Gastroesophageal sphincter (tissue), 4 donors: ENCODE measurements at places on chromosomes 1 and 21.

GRCh38 chr1:21258331-21259134 lies 31.7 kb downstream of the ECE1 start:
- ATAC-seq, result no peak

DNA sequence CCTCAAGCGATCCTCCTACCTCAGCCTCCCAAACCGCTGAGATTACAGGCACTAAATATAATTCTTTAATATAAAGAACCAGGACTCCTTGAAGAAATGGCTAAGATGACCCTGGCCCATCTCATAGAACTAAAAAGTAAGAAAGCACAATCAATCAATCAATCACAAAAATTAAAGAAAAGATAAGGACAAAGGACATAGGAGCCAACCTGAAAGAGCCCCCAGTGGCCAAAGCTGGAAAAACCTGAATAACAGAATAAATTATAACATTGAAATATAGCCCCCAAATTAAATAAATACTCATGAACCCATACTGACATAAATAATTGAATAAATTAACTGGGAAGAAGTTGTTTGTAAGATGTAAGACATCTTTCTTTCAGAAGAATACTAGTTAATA lies 8.9 kb downstream of the NUP210L start:
- no peak for ATAC-seq

GRCh38 chr1:100799954-100800612 lies 80.5 kb downstream of the VCAM1 start:
- no peak for ATAC-seq

DNA sequence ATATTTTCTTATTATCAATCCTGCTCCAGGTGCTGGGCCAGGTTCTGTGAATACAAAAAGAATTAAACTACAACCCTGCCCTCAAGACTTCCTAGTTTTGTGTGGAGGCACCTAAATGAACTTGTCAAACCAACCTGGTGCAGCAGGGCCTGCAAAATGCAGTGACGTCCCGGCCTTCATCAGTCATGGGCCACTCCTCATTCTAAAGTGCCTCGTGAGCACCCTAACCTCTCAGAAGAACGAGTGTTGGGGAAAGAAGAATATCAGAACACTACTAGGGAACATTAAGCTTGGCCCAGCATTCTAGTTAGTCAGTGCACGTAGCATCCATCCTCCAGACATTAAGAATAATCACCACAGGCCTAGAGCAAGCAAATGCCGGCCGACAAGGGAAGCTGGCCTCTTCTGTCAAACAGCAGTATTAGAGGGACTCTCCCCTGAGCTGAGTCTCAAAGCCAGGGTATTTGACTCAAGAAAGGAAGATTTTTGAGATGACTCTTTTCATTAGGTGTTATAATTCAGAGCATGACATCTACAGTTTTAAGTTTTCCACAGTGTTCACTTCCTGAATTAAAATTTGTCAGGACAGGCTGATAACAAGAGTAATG lies 137.9 kb downstream of the SLC45A1 start:
- ATAC-seq, result peak; percentile 40

DNA sequence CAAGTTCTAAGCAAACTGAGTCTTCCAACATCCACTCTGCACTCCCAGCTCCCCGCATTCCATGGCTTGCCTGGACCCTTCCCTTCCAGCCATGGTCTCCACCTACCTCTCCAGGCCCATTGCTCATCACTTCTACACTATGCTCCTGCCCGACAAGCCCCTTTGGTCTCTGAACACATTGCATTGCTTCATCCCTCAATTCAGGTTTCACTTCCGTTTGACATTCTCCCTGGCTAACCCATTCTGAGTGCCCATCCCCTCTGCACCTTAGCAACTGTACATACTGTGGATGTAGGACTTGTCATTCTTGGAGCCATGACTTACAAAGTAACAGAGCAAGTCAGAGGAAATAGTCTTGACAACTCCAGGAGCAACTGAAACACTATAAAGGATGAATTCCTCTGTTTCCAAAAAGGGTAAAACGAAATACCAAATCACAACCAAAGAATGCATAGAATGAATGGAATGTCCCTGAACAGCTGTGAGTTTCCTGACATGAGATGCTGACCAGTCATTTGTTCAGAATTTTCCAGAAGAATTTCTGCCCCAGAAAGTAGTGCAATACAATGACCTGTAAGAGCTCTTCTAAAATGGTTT lies 66.7 kb downstream of the KCNJ6 start:
- ATAC-seq, result no peak

DNA sequence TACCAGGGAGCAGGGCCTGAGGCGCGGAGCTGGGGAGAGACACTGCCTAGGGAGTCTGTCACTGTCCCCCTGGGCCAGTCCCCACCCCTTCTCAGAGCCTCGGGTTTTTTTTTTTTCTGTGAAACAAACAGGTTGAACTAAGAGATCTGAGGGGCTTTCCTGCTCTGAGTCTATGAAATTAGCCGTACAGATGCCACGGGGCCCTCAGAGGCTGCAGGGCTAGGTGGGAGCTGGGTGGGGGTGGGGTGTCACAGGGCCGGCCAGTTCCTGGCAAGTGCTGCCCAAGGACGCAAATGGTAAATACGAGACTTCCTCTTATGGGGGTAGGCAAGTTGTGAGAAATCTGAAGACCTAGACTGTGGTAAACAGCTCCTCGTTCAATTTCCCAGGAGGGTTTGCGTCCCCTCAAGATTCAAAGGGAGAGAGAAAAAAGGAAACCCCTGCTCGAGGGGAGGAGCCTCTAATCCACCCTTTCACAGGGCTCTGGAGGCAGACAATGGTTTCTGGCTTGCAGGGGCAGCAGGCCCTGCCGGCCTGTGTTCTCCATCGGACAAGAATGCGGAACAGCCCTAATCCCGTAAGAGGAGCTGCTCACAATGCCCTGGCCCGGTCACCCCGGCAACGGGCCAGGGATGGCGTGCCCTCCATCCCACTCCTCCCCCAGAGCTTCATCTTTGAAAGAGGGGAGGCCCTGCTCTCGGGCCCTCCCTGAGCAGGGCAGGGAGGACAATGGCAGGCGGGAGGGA lies 7.8 kb downstream of the NUAK2 start:
- ATAC-seq, result peak; percentile 65

GRCh38 chr1:1826356-1827088 lies 48.3 kb upstream of the NADK start:
- ATAC-seq, result no peak

DNA sequence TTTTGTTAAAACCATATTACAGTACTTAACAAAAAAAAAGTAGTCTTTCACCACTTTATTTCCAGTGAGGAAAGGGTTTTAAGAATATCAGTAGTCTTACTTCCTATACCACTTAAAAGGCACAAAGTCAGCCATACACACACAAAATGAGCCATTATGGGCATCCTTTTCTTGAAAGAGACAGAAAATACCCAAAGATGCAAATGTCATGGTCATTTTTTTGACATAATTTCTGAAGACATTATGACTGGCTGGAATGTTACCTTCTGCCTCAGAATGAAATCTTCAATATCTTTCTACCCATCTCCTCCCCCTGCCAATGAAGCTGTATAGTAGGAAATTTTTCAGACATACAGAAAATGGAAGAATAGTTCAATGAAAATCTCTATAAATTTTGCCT lies 237.7 kb downstream of the SLC45A1 start:
- ATAC-seq, result no peak

DNA sequence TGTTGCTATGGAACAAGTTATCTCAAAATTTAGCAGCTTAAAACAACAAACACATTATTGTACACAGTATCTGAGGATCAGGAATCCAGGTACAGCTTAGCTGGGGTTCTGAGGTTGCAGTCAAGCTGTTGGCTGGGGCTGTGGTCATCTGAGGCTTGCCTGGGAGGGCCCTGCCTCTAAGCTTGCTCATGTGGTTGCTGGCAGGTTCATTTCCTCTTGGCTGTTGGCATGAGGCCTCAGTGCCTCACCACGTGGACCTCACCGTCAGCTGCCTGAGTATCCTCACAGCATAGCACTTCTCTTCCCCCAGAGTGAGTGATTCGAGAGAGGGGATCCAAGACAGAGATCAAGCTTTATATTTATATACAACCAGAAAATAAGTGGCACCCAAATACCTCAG lies 18.6 kb downstream of the NTPCR start:
- ATAC-seq, result peak; percentile 51

- no peak for ATAC-seq
Observed at GRCh38 chr1:151510614-151510956, 602 bp upstream of the CGN start.

DNA sequence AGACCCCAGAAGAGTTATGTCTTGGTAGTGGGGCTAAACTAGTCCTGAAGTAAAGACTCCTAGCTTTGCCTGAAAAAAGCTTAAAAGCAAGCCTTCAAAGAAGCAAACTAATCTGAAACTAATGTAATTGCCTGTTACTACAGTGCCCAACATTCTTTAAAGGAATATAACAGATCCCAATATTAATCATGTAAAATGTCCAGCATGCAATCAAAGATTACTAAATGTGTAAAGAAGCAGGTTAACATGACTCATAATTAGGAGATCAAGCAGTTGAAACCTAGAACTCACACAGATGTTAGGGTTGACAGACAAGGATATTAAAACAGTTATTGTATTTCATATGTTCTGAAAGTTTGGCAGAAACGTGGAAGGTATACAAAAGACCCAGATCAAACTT lies 17.8 kb downstream of the DYRK1A start:
- ATAC-seq, result no peak

DNA sequence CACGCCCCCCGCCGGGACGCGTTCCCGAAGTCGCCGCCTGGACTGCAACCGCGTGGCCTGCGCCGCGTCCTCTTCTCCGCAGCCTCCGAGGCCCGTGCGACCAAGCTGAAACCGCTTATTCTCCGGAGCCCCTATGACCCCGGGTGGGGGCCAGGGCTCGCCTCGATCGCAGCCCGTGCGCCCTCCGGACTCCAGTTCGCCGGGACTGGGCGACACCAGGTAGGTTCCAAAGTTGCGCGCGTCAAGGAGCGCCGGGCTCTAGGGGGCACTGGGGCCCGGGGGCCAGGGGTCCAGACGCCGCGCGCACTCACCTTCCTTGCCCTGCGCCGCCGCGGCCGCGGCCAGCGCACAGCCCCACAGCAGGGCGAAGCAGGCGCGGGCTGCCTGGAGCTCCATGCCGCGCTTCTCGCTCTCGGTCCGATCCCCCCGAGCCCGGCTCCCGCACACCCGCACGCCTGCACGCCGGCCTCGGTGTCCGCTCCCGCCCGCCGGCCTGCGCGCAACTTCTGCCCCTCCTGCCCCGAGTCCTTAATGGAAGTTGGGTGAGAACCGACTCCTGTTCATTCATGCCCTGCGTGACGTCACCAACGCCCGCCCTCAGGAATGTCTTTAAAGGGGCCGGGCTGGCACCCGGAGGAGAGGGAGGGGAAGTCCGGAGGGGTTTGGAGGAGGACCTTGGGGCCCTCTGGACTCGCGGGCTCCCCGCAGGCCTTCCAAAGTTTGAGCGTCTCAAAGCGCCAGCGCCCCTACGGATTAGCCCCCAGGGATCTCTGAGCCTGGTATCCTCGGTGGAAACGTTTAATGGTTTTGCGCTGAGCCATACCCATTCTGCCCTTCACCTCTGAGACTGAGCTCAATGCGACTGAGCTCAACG lies at the start of gene EPHA2:
TSS of gene EPHA2 (minus strand) at position 533 of the 874 bp plus-strand sequence. CDS start at position 396, 137 bp downstream.
- peak; percentile 81 for ATAC-seq

DNA sequence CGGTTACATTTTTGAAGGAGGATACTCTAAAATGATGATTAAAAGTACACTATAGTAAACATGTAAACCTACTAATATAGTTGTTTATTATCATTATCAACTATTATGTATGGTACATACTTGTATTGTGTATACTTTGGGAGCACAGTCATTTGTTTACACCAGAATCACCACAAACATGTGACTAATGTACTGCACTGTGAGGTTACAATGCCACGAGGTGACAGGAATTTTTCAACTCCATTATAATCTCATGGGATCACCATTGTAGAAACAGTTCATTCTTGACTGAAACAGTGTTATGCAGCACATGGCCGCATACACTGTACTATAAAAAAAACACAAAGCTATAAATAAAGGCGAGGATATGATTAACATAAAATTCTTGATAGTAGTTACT lies 44.3 kb downstream of the GPATCH2 start:
- ATAC-seq, result no peak

DNA sequence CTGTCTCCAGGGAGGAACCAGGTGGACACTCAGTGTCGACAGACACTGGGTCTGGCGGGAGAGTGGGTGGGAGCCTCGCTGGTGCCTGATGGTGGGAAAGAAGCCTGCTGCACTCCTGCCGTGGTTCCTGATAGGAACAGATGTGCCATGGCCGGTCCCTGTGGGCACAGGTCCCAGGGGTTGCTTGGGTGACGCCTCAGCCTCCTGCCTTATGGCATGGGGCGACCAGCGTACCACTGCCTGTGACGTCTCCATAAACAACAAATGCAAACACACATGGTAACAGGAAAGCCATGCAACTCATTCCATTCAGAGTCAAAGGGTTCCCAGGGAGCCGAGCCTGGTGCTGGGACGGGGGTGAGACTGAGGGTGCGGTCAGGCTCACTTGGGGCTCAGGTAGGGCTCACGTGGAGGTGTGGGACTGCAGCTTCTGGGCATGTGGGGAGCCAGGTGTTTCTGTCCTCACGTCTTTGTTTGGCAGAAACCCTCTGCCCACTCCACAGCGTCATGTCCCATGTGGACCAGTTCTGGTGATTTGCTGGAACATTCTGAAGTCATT lies 34.8 kb downstream of the SNAP47 start:
- no peak for ATAC-seq

GRCh38 chr1:64871256-64871655 lies 95.1 kb downstream of the JAK1 start:
- ATAC-seq, result no peak

GRCh38 chr1:228978484-228979324 lies 243.4 kb downstream of the RHOU start:
- peak; percentile 74 for ATAC-seq

- no peak for ATAC-seq
Observed at GRCh38 chr1:36864182-36864822, 170.0 kb downstream of the GRIK3 start.

DNA sequence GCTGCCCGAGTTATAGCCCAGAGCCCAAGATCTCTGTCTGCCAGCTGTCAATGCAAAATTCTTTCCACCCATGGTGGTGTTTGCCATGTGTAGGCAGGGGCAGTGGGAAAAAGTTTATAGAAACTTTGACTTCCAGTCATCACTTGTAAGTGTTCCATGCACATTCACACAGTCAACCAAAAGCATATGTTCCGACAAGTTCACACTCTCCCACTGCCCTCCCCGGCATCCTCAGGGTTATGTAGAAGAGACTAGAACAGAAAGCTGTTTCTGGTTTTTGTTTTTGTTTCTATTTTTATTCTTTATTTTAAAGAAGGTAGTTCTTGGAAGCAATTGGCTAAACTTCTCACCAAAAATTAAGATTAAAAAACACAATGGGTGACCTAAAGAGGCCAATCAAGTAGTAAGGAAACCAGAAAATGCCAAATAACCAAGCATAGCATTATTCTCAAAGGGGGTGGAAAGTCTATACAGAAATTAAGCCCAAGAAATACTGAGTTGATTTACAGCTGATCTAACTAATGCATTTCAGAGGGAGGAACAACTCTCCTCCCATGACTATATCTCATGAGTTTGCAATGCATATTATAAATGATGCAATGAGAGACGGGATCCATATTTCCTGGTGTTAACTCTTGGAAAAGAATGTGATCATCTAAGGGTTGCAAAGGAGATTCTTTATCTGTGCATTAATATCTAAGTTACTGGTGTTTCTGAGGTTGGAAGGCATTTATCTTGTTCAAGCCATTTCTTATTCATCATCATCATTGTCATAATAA lies 91.5 kb upstream of the ETS2 start:
- no peak for ATAC-seq
